ENCODE measurements at places on chromosomes 1 and 21. TPM values are rescaled to one million over a fixed set of nuclear protein-coding genes. Genes with fewer than 3 reads are reported as not detected.
A peak's percentile ranks its signal among the peaks of the same experiment; 100 is the strongest.

- DNase-seq = no peak
These were observed 368.5 kb upstream of the DPYD start for GRCh38 chr1:98289311-98289710.

GRCh38 chr1:229859026-229859425 is 208.0 kb upstream of the GALNT2 start:
- DNase-seq = no peak

GRCh38 chr1:170351366-170351946 is 180.5 kb upstream of the GORAB start:
- no peak for DNase-seq

DNA sequence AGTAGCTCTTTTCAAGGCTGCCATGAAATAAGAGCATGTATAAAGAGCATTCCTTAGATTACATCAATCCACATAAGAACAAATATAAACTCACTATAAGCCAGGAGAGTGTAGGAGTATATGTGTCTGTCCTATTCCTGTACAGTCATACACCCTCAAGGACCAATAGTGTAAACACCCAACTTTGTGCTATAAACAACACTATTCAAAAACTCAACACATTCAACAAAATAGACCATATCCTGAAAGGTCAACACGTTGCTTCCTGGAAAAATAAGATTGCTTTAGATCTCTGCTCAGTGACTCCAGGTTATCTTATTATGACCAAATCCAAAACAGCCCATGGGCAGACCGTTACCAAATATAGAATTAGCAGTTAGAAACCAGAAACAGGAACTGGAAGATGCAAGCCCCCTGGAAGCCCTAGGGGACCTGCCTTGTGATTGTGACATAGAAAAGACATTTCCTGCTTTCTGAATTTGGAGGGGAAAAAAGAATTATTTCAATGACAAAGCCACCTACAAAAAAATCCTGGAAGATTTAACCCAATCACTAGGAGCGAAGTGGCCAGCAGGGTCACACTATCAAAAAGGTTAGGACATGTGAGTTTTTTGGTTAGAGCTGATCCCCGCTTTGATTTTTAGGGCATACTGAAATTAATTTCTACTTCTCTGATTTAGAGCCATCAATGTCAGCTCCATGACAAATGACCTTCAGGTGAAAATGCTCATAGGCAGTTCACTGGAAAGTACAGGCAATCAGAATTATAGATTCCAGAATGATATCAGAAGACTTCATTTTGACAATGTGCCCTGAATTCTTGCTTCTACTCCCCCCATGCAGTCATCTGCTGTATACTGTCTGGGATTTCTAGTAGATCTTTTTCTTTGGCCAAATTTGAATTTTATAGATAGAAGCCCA is 59.9 kb downstream of the LRRC8C start:
- no peak for DNase-seq

DNA sequence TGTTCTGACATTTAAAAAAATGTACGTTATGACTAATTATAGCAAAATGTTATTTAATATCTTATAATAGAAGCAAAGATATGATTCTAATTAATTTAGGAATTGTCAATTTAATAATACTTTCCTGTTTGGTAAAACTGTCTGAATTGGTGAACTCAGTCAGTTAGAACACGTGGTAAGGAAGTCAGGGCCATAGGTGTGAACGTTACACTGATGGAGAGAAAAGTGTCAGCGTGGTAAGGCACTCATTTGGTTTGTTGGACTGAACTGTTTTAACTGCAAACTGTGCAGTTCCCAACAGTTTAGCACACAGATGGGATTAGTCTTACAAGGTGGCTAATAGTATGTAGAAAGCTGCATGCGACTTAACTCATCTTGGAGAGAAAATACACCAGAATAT is 102.9 kb downstream of the EPB41 start:
- DNase-seq = no peak

DNA sequence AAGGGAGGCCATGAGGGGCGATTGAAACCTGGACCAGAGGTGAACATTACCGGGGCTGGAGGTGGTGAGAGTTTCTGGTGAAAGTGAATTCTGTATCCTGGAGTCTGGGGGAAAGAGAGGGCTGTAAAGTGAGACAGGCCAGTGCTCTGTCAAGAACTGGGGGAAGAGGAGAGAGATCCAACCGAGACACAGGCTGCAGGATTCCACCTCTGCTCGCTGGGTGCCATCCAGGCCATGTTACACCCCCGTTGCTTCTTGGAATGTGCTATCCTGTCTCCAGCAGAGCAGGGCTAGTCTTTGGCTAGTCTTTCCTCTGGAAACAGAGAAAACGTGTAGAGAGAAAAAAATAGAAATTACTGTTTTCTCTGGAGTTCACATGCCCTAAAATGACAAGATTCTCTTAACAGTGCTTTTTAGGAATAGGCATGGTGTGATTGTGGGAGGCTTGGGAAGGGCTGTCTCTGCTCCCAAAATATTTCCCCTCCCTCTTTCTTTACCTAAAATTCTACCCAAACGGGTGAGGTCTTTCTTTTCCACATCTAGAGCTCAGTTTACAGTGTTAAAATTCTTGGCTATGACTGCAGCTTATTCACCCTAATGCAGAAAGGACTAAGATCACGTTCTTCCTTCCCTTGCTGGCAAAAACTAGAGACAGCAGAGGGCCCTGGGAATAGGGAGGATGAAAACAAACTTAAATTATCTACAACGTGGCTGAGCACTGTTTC is 16.5 kb upstream of the OVAAL start:
- no peak for DNase-seq

GRCh38 chr1:110425612-110426152 is 18.2 kb upstream of the LAMTOR5 start:
- no peak for DNase-seq

GRCh38 chr1:66980745-66981367 is 56.1 kb downstream of the MIER1 start:
- no peak for DNase-seq

DNA sequence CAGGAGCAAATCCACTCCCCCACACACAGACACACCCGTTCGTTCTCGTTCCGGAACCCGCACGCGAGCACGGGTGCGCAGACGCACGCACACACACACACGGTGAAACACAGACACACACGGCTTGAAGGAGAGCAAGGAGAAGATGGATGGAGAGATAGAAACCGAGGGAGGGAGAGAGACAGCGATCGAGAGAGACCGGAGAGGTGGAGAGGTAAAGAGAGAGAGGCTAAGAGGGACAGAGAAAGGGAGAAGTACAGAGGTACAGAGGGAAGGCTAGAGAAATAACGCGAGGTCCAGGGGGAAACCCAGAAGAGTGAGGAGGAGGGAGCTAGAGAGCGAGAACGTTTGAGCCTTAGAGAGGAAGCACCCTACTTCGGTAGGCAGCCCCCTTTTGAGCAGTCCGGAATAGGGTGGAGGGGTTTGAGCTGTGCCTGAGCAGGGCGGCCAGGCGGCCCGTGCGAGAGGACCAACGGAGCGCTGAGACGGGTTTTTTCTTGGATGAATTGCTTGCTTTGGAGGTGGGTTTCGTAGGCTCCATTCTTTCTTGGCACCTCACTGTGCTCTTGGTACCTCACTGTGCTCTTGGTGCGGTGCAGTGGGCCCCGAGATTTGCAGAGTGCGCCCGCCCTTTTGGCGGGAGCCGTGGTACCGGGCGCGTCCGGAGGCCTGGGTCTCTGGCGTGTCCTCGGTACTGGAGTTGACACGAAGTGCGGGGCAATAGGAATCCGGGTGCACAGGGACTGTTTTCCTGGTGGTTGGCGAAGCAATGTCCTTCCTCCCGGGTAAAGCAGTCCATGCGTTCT is 88.4 kb upstream of the RHOU start:
- peak; percentile 21 for DNase-seq

DNA sequence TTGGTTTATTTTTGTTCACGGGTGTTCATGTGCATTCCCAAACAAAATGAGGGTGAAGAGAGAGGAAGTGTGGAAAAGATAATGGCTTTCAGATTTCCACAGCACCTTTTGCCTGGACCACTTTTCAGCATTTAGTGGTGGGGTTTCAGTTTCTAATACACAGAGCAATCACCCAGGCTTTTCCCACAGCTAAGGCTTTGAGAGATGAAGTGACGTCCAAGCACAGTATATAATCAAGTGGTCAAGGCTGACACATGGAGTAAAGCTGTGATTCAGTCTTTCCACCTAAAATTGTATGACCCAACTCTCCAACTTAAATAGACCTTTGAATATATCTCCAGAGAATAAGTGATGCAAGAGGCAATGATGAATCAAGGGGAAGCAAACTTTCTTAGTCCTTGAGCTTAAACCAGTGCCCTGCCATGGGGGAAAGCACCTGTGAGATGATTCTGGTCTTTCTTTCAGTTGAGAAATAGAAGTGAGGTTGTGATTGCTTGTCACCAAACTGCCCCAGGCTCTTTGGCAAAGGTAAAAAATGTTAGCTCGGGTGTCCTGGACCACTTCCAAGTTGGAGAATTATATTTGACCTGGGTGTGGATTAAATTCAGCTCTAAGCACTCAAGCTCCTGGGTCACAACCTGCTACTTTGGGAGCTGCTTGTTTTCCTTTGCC is 2.4 kb upstream of the PIK3R3 start:
- no peak for DNase-seq

DNA sequence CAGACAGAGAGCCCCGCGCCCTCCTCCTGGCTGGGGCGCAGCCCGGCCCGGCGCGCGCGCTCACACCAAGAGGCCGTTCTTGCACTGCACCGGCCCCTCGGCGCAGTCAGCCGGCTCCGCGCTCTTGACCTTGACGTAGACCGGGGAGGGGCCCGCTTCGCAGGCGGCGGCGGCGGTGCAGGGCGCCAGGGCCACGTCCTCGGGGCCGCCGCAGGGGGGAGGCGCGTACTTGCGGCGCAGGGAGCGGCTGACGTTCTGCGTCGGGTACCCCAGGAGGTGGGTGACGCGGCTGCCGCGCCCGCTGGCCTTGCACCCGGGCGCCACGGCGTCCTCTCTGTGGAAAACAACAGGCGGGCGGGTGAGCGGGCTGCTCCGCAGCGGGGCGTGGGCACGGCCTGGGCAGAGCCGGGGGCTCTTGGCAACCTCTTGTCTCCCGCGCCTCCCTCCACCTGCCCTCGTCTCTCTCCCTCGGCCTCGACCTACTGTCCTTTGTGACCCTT is 7.7 kb downstream of the VSIG8 start:
- peak; percentile 58 for DNase-seq

DNA sequence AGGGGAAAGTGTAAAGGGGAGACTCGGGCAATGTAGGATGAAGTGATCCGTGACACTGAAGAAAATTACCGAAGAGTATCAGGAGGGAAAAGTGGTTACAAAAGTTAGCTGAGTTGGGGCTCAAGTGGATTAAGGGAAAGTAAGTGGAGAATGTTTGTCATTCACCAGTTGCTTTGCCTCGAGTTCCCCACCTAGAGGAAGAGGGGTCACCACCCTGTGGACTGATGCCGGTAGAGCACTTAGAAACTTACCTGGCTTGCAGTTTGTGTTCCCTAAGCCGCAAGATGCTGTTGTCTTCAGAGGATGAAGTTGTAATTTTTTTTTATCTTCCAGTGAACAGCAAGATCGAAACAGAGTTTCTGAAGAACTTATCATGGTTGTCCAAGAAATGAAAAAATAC is 1.0 kb downstream of the PER3 start:
- no peak for DNase-seq

The SLAMF9 gene
- not detected for total RNA-seq

The FCRL6 gene
- not detected for total RNA-seq

The PPP2R5A gene
- 53.7 TPM for total RNA-seq

The RSPO1 gene
- total RNA-seq = not detected

The GRHL3 gene
- total RNA-seq = not detected

All from activated T-helper 1 cell treated with anti-CD3 and anti-CD28 coated beads, Interleukin-12 subunit alpha, Interleukin-12 subunit beta, Interleukin-2, Interleukin-4 antibody, amounts not matched to agents 30 ng/mL and 10 ng/mL and 1 ng/mL, durations not matched to agents 14 hours and 24 hours and 36 hours (primary cell).